ENCODE measurements at places on chromosomes 3 and 15.
A peak's percentile ranks its signal among the peaks of the same experiment; 100 is the strongest.

DNA sequence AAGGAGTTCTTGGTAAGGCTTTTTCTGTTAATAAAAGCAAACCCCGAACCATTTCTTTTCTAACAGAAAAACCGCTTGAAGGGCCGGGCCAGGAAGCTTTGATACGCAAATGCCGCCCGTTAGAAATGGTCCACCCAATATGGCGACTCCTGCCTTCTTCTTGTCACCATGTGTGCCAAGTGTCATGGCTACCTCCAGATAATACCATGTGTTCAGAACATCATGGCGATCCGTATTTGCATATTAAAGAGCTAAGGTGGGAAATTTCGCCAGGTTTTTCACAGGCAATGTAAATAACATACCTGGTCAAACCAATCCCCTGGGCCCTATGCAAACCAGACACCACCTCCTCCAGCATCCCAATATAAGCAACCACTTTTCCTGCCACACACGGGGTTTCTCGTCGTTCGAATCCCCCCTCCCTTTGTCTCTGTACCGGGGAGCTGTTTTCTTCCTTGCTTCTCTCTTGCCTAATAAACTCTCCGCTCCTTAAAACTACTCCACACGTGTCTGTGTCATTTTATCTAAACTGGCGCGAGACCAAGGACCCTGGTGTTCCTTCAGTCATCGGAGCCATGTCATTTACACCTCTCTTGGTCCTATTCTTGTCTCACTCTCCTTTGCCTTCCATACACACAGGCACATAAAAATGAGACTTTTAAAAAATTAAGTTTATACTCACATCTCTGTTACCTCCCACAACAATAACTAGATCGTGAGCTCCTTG, 34.5 kb downstream of the NCEH1 start:
- no peak for DNase-seq

GRCh38 chr15:34789326-34789725, 6.0 kb downstream of the ACTC1 start:
- no peak for DNase-seq

GRCh38 chr3:33681667-33682066, 36.4 kb downstream of the CLASP2 start:
- DNase-seq = no peak

DNA sequence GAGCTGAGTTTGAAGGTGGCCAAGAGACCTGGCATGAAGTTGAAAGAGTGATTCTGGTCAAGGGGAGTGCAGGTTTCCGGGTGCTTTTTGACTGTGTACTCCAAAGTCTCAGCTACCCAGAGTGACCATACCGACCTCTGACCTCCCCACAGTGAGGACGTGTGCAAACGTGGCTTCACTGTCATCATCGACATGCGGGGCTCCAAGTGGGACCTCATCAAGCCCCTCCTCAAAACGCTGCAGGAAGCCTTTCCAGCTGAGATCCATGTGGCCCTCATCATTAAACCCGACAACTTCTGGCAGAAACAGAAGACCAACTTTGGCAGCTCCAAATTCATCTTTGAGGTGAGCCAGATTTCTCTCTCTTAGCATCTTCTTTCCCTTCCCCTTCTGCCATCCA, 272.4 kb upstream of the ROPN1 start:
- DNase-seq = no peak

DNA sequence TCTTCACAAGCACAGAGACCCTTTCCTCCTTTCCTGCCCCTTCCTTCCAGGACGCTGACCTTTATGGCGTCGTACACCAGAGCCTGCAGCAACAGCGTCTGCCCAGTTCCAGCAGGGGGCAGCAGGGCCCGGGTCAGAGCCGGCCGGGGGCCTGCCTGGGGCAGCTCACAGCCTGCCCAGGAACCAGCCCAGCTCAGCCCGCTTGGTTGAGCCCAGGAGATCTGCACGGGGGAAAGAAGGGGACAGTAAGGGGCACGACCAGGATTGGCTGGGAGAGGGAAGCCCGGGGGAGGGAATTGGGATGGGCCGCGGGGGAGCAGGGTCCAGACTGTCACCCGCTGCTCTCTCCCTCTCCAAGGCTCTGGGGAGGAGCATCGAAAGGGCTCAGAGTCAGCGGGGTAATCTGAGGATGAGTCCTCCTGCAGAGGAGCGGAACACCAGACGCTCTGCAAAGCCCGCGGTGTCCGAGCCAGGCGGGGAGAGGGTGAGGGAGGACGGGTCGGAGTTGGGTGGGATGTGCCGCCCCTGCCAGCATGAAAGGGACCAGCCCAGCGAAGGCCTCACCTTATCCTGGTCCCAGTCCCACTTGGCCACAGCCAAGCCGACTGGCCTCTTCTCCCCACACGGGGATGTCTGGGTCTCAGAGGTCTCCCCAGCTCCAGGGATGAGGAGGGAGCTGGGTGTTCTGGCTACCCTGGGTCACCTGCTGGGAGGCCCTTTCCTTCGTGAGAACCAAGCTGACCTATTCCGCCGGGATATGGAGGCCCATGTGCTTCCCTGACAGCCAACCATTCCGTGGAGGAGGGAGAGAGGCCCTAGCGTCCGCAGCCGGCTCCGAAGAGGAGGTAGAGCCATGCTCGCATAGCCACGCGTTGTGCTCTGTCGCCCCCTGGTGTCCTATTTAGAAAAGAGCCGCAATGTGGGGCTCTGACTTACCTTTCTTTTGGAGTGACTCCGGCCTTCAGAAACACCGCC, 7.4 kb upstream of the IGDCC3 start:
- peak; percentile 75 for DNase-seq

- DNase-seq = no peak
These were observed 7.5 kb downstream of the PIAS1 start for GRCh38 chr15:68061602-68062001.

- no peak for DNase-seq
These were observed 19.8 kb downstream of the ADAMTS9 start for GRCh38 chr3:64667887-64668581.

GRCh38 chr3:54357301-54357700, 234.9 kb downstream of the CACNA2D3 start:
- no peak for DNase-seq

- DNase-seq = no peak
These were observed 118.1 kb downstream of the LRRK1 start for GRCh38 chr15:101037090-101037830.

GRCh38 chr3:137082763-137083162, 125.0 kb downstream of the IL20RB start:
- no peak for DNase-seq

GRCh38 chr15:70259028-70259424, 161.3 kb upstream of the TLE3 start:
- DNase-seq = peak; percentile 48

DNA sequence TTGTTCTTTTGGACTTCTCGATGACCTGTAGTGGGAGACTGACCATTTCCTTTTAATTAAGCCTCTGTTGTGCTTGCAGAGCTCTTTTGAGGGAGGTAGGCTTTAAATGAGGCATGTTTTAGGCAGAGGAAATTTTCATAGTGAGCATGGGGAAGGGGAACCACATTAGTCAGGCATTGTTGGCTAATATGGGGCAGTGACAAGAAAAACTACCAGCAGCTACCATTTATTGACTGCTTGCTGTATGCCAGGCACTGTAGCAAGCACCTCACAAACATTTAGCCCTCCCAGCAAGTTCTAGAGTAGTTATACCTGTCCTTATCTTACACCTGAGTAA, 10.9 kb downstream of the ATG7 start:
- no peak for DNase-seq

- no peak for DNase-seq
These were observed 271.5 kb downstream of the SLC9A9 start for GRCh38 chr3:143576568-143577270.

- DNase-seq = no peak
These were observed 30.2 kb downstream of the KY start for GRCh38 chr3:134620476-134621115.

GRCh38 chr3:38472342-38472741, 18.7 kb downstream of the ACVR2B start:
- DNase-seq = no peak

DNA sequence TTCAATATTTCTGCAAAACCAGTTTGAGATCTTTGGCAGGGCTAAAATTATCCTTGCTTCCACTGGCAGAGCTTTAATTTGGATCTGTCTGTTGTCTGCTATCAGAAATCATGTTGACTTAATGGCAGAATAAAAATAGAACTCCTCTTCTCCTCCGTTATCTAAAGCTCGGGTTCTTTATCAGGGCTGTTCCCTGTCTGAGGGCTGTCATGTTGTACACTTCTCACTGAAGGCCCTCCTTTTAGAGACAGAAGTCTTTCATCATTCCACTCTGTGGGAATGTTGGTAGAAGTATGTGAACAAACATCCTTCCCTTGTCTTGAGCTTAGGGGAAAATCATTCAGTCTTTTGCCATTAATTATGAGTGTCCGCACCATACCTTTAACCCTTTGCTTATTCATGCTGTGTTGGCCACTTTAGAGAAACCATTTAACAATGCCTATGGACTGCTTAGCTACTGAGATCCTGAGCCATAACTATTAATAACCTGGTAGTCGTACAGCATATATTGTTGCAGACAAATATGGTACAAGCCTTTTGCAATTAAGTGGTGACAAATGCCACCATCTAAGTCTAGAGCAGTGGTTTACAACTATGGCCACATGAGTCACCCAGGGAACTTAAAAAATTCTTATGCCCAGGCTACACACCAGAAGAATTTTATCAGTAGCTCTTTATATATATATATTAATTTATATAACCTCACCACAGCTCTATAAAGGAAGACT, 226.0 kb upstream of the TPM1 start:
- DNase-seq = no peak

GRCh38 chr3:147613725-147614124, 204.6 kb downstream of the ZIC1 start:
- peak; percentile 61 for DNase-seq

- DNase-seq = no peak
These were observed 334.0 kb upstream of the ARL6 start for GRCh38 chr3:97430601-97431000.

GRCh38 chr3:181622365-181622764, 89.4 kb upstream of the SOX2 start:
- DNase-seq = peak; percentile 69

DNA sequence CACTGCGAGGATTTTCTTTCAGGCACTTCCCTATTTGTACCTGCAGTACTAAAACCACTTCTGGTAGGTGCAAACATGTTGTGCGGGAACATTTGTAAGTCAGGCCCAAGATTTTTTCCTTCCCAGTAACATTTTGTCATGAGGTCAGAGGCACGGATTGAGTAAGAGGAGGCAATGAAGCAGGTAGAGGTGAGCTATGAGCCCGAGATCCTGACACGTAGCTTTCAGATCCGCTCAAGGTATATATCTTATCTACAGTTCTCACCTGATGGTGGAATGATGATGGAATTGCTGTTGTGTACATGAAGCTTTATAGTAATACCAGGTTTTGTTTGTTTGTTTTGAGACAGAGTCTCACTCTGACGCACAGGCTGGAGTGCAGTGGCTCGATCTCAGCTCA, 497.5 kb downstream of the NR2F2 start:
- DNase-seq = no peak

- DNase-seq = peak; percentile 29
These were observed 1071.9 kb downstream of the IGSF11 start for GRCh38 chr3:117962750-117963149.

- no peak for DNase-seq
These were observed 24.6 kb downstream of the TNK2 start for GRCh38 chr3:195883801-195884200.

GRCh38 chr3:120473389-120473788, 22.6 kb upstream of the FSTL1 start:
- no peak for DNase-seq

DNA sequence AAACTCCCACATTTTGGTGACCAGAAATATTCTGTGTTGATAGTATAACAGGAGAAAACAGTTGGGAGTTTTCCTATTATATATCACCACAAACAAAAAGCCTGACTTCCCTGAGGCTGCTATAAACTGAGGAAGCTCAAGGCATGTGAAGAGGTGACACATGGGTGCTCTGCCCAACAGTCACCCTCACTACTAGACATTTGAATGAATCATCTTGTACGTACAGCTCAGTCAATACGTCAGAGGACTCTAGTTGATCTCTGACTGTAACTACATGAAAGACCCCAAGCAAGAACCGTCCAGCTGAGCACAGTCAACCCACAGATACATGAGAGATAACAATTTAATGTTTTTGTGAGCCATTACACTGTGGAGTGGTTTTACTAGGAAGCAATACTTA, 338.3 kb upstream of the ATP11B start:
- DNase-seq = no peak

- no peak for DNase-seq
These were observed 13.2 kb upstream of the STAB1 start for GRCh38 chr3:52481819-52482521.

GRCh38 chr15:69346112-69346511, 47.4 kb downstream of the PAQR5 start:
- DNase-seq = peak; percentile 5

GRCh38 chr15:70051948-70052633, 45.6 kb downstream of the TLE3 start:
- no peak for DNase-seq

GRCh38 chr3:87848003-87848402, 210.8 kb downstream of the CGGBP1 start:
- no peak for DNase-seq

DNA sequence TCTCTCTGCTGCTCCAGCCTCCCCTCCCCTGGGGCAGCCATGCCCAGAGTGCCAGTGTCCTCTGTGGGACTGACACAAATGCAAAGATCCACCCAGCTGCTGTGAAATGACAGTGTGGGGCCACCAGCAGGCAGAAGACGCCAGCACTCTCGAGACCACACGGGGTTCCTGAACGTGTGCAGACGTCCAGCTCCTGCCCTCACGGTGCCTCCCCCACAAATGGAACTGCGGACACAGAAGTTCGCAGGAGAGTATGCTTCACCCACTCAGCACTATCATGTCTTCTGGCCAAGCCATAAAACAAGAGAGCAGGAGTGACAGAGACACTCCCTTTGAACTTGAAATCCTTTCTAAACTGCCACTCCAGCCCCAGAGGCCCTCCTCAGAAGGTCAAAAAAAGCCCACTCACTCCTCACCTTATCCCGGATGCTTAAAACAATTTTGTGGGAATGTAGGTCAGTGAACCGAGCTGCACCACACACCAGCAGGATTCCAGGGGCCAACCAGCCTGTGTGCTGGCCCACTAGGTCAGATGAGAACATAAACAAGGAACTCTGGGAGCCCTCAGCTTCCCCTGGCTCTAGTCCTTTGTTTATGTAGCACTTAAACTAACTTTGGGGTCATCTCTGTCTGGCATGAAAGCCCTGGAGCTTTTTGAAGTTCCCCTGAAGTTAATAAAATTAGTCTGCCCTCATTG, 112.6 kb downstream of the DNAJB8 start:
- DNase-seq = peak; percentile 42

DNA sequence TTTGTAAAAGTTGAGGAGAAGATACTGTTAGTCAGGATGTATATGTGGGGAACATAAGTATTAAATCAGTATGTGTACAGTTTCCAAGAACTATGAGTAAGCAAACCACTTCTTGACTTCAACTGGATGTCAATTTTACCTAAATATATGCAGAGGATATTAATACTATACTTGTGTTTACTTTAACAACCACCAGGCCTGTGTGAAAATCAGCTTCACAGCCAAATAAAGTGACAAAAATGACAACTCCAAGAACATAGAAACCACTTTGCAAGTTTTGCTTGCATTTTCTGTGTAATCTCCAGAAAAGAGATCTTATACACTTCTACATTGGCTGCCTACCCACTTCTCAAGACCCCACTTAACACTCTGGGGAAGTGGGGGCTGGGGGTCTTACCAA, 293.3 kb upstream of the RORA start:
- no peak for DNase-seq

GRCh38 chr3:81289676-81290075, 471.8 kb downstream of the GBE1 start:
- peak; percentile 22 for DNase-seq

- DNase-seq = no peak
These were observed 81.1 kb downstream of the RAD18 start for GRCh38 chr3:8882171-8882593.

Data from astrocyte of the spinal cord (primary cell).